ENCODE measurements at places on chromosomes 11 and 22. TPM values are rescaled to one million over a fixed set of nuclear protein-coding genes. Genes with fewer than 3 reads are reported as not detected.

- DNase-seq: no peak
Observed at GRCh38 chr11:115918576-115918975, 414.4 kb upstream of the CADM1 start.

DNA sequence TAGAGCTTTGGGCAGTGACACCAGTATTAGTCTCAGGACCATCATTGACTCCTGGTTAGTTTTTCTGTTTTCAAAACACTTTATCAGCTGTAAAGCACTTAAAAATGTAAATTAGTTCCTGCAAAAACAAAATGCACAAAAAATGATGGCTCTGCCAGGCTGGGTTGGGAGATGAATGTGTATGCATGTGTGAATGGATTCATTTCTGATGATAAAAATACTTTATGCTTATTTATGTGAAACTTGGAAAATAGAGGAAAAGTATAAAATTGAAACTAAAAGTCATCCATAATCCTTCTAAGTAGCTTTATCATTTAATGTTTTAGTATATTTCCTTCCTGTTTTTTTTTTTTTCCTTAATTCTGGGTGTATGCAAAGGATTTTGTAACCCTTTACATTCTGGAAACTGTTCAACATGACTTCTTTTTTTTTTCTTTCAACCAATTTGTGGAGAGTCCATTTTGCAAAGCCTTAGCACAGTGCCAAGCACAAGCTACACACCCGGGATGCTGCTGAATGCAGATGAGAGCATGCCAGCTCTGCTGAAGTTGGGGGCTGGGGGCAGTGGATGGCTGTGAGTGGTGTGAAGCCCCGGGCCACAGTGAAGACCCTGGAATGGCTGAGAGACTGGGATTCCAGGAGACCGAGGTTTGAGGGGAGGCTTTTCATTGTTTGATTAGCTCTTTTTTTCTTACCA, 37.6 kb downstream of the PTPRJ start:
- no peak for DNase-seq

GRCh38 chr22:33300165-33300564, 242.0 kb upstream of the SYN3 start:
- DNase-seq: no peak

- no peak for DNase-seq
Observed at GRCh38 chr22:40234658-40235057, 56.9 kb downstream of the TNRC6B start.

OR52D1 gene
- not detected for total RNA-seq

OR8G5 gene
- total RNA-seq: not detected

Measured in SJSA1 (cell line).